ENCODE measurements at places on chromosomes 1 and 21.

DNA sequence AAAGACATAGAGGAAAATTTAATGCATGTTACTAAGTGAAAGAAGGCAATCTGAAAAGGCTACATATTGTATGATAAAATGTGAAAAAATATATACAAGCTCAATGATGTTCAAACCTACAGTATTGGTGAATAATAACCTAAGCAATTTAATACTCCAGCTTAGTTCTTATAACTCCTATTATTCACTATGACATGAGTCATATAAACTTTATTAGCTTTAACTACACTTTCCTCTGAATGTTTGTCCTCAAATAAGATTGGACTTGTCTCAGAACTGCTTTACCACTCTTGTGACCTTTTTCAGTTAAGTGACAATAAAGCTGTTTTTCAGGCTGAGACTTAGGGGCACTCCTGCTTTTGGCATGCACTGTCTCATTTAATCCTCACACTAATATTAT is 50.9 kb downstream of the CNST start:
- no peak for DNase-seq

DNA sequence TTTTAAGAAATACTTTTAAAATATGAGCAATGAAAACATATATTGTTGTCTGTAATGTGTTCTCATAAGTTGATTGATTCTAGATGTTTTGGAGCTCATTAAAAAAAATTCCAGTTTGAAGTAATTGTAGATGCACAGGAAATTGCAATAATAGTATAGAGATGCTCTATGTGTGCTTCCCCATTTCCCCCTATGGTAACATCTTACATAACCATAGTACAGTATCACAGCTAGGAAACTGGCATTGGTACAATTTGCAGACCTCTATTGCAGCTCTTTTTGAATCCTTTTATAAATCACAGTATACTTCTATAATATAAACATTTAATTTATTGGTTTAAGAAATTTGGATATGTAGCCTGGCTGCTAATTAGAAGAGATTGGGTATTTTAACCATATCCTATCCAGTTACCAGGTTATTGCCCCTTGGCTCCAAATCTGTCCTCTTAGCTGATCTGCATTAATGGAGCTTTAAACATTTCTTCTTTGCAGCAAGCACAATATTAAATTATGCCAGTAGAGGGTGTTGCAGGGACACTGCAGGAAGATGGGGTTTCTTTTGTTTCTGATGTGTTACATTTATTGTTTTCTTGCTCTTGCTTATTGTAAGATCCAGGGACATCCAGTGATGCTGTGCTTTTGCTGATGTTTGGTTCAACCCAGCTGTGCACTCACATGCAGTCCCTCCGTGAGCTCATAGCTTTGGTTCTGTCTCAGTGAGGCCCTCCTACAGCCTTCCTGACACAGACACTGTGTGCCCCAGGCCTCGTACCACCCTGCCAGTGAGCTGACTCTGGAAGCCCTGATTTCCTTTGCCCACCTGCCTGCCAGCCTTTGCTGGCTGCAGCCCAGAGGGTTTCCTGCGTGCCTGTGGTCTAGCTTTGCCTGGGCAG is 103.3 kb downstream of the RABGAP1L start:
- peak; percentile 22 for DNase-seq

- DNase-seq: no peak
Observed at GRCh38 chr1:3262681-3263286, 191.7 kb upstream of the ARHGEF16 start.

- DNase-seq: no peak
Observed at GRCh38 chr1:24416666-24417391, 1.2 kb downstream of the NIPAL3 start.

- no peak for DNase-seq
Observed at GRCh38 chr21:14824126-14824525, 240.7 kb downstream of the NRIP1 start.

- no peak for DNase-seq
Observed at GRCh38 chr1:203097001-203097400, 11.2 kb upstream of the MYOG start.

- DNase-seq: no peak
Observed at GRCh38 chr1:158961178-158961577, 29.8 kb downstream of the PYHIN1 start.

GRCh38 chr1:232769733-232770132 is 35.5 kb upstream of the MAP10 start:
- no peak for DNase-seq

DNA sequence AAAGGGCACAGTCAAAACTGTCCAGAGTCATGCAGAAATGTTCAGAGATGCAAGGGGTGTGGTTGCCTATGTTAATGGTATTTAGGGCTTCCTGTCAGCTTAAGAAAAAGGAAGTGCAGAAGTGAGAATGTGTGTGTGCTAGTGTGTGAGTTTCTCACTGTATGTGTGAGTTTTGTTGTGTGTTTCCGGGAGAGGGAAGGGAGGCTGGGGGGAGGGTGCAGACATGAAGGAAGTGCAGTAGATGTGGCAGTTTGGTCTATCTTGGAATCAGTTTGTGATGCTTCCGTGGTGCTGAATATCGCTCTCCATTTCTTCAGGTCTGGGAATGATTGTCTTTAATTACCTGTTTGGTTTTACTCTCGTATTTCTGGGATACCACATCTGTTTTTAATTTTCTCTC is 16.5 kb upstream of the ATP6V1G3 start:
- DNase-seq: no peak

GRCh38 chr1:186446152-186446551 is 14.8 kb downstream of the PDC start:
- no peak for DNase-seq

DNA sequence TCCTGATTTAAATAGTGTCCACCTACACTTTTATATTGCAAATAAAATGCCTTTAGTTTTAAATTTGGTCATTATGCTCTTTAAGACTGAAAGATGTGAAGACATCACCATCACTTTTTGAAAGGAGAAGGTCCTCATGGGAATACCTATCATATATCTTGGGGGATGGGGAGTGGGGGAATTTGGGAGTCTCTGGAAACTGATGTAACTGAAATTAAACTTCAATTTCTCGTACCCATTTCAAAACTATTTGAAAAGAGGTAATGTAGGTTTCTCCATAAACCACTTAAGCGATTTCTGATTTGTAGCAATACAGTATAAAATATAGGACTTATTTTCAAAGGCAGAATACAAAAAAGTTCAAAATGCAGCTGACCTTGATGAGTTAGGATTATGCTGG is 924 bp downstream of the EXTL2 start:
- DNase-seq: no peak

DNA sequence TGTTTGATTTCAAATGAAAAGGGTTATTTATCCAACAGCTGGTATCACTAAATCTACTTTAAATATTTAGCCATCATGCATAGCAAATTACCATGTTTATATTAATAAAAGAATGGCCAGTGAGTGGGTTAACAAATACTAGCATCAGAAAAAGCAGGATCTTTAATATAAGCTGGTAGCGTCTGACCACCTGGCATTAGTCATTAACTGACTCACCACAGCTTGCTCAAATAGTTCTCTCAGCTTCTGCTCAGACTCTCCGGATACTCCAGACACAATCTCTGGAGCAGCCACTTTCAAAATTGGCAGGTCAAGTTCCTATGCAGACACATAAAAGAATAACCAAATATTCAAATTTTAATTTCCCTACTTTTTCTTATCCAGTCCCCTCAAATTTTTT is 29.6 kb downstream of the NVL start:
- no peak for DNase-seq

DNA sequence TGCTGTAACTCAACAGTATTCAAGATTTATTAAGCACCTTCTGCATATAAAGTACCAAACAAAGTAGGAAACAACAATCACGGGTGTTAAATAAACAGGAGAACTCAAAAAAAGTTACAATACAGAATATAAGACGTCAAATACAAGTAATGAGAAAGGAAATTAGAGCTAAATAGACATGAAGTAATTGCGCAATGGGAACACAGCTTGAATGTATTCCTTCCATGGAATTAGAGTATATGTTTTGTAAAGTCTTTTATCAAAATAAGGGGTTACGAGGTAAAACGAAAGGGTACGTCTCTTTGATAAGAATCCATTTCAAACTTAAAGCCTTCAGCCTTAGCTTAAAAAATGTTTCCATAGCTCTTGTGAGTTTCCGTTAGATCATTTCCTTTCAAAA is 109.1 kb downstream of the SPATA6 start:
- DNase-seq: no peak

GRCh38 chr1:175185903-175186302 is 6.7 kb downstream of the KIAA0040 start:
- DNase-seq: no peak

DNA sequence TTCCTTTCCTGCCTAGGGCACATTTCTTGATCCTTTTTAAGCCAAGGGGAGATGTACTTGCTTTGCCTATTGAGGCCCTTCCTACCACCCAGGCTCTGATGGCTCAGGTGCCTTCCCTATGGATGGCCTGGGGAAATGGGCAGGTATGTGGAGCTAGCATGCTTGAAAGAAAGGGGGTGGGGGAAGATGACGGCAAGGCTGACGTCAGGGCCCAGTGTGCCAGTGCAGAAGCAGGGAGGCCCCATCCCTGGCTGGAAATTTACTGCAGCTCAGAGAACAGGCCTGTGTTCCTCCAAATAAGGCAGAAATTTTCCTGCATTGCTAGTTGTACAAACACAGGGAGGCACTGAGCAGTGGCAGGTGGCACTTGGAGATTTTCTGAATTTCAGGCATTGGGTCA is 453.2 kb upstream of the VAMP3 start:
- no peak for DNase-seq

DNA sequence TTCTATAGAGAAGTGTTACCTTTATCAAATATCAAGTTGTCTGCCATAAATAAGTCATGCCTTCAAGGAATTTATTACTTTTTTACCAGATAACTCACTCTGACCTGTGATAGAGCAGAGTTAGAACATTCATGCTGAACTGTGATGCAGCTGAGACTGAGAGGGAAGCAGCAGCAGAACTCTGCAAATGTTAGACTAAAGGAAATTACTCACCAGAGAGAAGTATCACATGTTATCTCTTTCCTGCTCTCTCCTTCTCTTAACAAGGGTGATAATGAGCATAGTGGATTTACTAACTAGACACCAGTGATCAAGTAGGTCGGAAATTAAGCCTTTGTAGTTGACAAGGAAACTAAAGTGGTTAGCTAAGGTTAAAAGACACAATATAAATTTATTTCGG is 181.6 kb downstream of the RASAL2 start:
- no peak for DNase-seq
